ENCODE measurements at places on chromosomes 7 and 10.

GRCh38 chr10:118505363-118505762 is 90.1 kb downstream of the PRLHR start:
- no peak for DNase-seq

GRCh38 chr7:48497521-48497920 is 326.3 kb downstream of the ABCA13 start:
- no peak for DNase-seq

- no peak for DNase-seq
These were observed 29.2 kb downstream of the ZNF783 start for GRCh38 chr7:149291036-149291780.

DNA sequence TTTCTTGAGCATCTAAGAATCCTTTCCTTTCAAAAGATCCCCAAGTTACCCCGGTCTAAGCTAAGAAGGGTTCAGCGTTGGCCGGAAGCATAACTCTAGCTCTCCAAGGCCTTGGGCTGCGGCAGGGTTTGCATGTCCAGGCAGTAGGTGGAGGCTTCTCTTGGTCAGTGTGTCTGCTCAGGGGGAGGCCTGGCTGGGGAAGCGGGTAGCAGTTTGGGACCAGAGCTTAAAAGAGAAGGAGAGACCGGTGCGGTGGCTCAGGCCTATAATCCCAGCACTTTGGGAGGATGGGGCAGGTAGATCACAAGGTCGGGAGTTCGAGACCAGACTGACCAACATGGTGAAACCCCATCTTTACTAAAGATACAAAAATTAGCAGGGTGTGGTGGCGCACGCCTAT is 226.3 kb downstream of the MGMT start:
- no peak for DNase-seq

DNA sequence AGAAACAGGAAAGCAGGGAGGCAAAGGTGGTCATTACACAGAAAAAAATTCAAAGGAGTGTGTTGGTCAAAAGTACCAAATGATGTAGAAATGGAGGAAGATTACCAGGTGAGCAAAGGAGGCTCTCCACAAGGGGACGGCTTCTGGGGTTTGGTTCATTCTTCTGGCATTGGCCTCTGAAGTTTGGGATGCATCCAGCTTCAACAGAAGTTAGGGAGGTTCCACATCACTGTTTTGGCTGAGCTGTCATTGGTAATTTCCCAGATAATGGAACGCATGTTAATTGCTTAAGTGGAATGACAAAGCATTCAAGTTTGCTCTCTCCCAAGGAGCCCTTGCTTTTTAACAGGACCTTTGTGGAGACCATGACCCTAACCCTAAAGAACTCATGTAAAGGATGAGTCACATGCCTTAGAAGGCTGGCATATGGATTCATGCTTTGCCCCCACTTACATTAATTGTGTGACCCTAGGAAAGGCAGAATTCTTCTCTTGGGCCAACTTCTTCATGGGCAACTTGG is 398.6 kb downstream of the GPAM start:
- no peak for DNase-seq

GRCh38 chr7:66423729-66424128 is 205.0 kb upstream of the KCTD7 start:
- no peak for DNase-seq

GRCh38 chr10:112584276-112584675 is 137.3 kb downstream of the VTI1A start:
- DNase-seq: no peak

DNA sequence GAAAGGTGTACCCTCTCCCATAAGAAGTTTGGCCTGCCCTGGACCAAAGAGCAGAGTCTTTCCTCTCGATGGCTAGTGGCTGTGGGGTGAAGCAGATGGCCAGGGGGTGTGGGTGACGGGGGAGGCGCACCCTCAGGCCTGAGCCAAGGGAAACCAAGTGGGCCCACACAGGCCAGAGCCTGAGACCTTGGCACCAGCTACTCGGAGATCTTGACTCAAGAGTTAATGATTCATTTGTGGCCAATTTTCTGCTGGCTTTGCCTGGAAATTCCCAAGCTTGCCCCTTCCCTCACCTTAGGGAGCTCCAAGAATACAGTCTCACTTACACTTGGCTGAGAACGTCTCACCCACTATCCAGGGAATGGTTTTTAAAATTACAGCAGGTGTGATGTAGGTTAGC is 42.7 kb downstream of the ZMIZ1 start:
- no peak for DNase-seq

GRCh38 chr7:31002256-31002655 is 38.5 kb downstream of the GHRHR start:
- DNase-seq: no peak

- DNase-seq: no peak
These were observed 87.7 kb downstream of the PRKG1 start for GRCh38 chr10:51162002-51162401.
